Epithelial cell of esophagus (primary cell): ENCODE measurements at places on chromosomes 7 and 10.

- peak; percentile 81 for DNase-seq
Measured at GRCh38 chr7:35801392-35802101, 690 bp downstream of the SEPTIN7 start.

- DNase-seq: no peak
Measured at GRCh38 chr10:19283786-19284185, 235.2 kb downstream of the MALRD1 start.

DNA sequence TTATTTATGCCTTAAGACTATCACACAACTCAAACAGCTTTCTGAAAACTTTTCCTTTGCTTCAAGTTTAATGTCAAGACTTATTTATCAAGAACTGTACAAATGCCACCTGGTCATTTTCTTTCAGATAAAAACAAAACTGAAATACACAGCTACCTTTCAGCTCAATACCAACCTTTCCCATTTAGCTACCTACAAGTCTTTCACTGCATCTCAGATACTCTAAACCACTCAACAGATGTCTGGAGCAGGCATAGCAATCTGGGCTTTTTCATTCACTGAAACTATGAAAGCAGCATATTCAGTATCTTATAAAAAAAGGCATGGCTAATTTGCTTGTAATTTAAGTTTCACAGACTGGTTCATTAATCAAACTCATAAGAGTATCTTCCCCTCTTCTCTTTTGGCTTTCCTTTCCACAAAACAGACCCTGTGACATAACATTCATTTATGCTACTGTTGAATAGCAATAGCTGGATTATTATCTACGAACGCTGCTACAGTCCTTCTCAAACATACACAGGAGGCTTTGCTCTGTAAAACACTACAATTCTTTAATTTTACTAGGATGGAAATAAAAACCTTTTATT is 8.2 kb downstream of the TRA2A start:
- DNase-seq: no peak

DNA sequence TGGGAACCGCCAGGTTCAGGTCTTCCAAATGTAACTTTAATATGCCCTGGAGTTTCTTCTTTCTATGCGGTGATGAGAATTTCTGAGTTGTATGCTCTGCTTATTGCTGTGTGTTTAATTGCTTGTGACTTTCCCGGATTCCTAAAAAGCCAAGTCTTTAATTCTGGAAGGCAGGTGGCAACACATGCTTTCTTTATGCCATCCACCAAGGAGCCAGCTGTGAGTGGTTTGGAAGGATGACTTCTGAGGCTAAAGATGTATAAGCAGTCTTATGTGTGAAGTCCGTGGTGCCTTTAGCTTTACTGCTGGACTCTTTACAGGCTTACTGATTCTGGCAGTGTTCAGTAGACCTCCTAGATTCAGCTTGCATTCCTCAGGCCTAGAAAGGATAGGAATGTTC is 3.1 kb downstream of the SDK1 start:
- no peak for DNase-seq

- DNase-seq: peak; percentile 75
Measured at GRCh38 chr7:98881561-98882315, 3.4 kb downstream of the TRRAP start.

- no peak for DNase-seq
Measured at GRCh38 chr10:74063256-74063655, 65.3 kb downstream of the VCL start.

DNA sequence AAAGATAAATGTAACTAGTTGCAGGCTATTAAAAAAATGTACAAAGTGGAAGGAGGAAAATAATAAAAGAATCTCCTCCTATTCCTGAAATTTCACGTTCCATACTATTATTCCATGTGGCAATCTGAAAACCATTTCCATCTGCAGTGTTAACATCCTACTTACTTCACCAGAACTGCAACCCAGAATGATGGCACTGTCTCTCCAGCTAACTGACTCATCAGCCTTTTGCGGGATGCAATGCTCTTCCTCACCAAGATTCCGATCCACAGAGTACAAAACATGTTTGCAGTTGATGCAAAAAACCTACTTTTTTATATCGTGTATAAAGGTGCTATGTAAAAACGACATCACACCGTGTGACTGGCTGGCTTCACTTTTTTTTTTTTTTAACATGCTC is 50.8 kb downstream of the ESYT2 start:
- no peak for DNase-seq

GRCh38 chr10:132865171-132865631 is 77.2 kb downstream of the CFAP46 start:
- no peak for DNase-seq

- DNase-seq: no peak
Measured at GRCh38 chr7:123241809-123242208, 42.0 kb upstream of the SLC13A1 start.

DNA sequence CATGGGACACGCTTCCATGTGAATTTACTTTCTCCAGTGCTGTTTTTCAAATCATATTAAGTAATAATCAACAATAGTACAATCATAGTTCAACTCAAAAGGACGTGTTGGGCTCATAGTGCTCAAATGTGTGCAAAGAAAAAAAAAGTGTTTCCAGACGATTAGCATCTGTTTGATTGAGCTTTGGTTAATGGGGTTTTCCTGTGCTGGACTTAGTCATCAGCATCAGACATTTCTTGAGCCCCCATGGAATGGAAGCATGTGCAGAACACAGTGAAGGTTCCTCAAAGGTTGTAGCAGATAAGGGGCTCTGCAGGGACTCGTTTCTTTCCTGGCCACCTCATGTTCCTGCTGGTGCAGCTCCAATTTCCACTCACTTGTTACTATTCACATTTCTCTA is 233.9 kb downstream of the PAXIP1 start:
- no peak for DNase-seq

DNA sequence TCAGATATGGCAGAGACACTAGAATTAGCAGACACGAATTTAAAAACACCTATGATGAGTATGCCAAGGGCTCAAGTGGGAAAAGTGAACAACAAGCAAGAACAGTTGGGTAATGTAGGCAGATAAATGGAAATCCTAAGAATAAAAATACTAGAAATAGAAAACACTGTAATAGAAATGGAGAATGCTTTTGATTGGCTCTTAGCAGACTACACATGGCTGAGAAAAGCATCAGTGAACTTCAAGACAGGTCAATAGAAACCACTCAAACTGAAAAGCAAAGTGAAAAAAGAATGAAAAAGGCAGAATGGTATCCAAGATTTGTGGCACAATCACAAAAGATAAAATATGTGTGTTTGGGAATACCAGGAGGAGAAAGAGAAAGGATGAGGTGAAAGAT is 82.3 kb downstream of the WDR37 start:
- no peak for DNase-seq

GRCh38 chr7:33459340-33459751 is 330.0 kb downstream of the BBS9 start:
- peak; percentile 76 for DNase-seq

GRCh38 chr10:104067525-104067924 is 18.2 kb downstream of the COL17A1 start:
- no peak for DNase-seq

DNA sequence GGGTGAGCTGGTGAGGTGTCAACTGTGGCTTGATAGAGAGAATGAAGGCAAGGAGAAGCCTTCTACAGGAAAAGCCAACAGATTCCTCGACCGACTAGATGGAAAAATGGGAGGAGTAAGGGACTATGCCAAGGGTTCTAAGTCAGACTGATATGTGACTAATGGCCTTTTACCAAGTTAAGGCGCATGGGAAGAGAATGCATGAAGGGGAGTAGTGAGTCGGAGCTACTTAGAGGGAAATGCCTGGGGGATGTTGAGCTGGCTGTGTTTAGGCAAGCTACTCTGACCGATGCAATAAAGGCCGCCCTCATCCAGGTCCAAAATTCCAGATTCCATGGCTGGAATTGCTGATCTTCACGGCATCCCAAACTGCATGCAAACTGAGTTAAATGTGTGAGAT is 48.2 kb downstream of the APBB1IP start:
- peak; percentile 34 for DNase-seq

DNA sequence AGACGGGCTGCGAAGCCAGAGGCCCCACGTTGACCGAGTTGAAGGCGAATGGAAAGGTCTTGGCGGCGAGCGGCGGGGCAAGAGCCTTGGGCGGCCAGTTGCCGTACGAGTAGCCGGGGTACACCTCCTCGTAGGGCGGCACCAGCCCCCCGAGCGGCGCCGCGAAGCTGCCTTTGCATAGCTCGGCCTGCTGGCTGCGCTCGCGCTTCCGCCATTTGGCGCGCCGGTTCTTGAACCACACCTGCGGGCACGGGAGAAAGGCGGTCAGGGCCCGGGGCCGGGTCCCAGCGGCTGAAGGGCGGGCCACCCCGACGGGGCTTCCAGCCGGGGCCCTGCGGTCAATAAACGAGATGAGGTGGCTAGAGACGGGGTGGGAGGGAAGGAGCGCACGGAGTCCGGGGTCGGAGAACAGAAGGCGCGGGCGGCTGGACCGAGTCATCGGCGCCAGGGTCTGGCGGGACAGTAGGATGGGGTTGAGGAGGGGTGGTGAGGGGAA is 4.8 kb downstream of the ELOVL3 start:
- DNase-seq: peak; percentile 58

DNA sequence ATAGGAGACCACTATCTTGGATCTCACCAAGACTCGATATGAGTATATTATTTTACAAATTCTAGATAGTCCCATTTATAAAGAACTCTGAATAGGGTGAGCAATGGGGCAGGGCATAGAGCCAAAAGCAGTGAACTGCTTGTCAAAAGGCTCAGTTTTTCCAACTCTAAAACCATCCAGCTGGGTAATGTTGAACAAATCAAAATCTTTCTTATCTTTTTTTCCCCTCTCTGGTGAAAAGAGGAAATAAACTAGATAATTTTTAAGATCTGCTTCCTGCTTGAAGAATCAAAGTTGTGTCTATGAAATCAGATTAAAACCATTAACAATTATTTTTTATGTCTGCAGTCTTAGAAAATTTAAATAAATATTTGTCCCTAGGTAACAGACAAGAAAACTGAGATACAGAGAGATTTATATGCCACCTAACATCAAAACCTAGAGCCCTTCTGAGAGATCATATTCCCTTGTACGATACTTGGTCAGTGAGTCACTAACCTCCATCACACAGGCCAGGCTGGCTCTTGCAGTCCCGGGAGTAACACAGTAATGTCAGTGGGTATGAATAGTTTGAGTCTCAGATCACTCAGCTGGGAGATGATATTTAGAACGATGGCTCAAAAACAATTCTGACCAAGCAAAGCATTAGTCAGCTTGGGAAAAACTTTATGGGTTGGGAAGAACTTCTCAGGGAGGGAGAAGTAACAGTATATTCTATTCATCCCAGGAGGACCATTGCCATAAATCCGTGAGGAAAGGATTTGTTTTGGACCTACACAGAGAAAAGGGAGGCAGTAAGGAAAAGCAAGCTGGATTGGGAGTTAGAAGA is 178.8 kb downstream of the REEP3 start:
- DNase-seq: peak; percentile 98

GRCh38 chr7:5437987-5438386 is 14.4 kb upstream of the TNRC18 start:
- DNase-seq: no peak

GRCh38 chr7:33509206-33509605 is 379.8 kb downstream of the BBS9 start:
- no peak for DNase-seq

- DNase-seq: no peak
Measured at GRCh38 chr7:3951316-3952055, 650.4 kb downstream of the SDK1 start.

DNA sequence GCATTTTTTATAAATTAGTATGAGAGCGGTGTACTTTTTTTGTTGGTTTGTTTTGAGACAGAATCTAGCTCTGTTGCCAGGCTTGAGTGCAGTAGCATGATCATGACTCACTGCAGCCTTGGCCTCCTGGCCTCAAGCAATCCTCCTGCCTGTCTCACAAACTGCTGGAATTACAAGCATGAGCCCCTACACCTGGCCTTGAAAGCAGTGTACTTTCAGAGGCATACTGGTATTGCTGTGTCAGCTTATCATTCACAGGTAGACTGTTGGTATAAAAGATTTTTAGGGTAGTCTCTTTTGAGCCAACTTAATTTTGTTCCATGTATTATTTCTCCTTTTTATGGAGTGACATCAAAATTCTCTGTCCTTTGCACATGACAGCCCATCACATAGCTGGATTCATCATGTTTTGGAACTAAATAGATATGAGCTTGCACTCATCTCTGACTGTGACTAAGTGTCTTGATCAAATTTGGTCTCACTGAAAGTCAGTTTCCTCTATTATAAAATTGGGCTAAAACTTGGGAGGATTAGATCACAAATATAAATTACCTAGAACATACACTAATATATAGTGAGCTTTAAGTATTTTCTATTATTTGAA is 12.4 kb downstream of the GNAT3 start:
- DNase-seq: peak; percentile 96

DNA sequence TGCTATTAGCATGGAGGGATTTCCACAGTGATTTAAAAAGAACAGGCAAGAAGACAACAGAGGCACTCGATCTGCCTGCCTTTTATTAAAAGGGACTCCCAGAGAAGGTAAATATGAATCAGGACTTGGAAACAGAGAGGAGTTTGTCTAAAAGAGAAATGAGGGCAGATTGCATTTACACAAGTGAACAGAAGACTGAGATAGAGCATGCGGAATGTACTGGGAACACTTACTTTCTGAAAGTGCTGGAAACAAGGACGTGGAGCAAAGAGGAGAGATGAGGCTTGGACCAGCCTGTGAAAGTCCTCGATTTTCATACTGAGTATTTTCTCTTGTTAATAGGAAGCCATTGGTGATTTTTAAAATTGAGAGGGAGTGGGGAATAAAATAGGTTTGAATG is 35.7 kb downstream of the MEOX2 start:
- no peak for DNase-seq

DNA sequence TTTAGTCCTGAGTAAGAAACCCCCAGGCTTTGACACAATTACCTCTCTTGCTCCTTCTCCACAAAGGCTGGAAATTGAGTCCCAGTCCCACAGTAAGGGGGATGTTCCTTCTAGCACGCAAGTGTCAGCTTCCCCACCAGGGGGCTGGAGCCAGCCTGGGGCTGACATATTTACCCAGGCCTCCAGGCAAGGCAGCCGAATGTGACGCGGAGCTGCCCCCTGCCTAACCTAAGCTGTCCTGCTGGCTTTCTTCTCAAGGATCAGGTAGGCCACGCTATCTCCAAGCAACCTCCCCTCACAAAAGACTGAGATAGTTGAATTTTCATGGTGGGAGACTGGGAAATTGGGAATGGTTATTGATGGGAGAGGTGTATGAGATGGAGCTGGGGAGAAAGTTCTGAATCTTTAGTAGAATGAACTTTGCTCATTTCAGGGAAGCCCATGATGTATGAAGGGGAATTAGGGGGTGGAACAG is 19.2 kb upstream of the BMPER start:
- DNase-seq: no peak

DNA sequence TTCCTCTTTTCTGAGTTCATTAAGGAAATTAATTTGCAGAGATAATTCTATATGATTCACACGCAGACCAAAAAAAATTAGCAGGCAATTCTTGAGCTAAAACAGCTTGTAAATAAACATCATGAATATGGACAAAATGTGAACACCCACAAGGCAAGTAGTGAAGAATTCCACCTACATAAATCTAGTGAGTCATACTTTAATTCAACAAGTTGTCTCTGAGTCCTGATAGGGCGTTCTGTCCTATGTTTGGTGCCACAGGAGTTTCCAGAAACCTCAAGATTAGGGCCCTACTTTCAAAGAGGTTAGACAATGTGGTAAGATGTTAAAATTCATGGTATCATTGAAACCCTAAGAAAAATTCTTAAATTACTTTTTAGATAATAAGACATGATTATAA is 122.3 kb downstream of the SGMS1 start:
- peak; percentile 72 for DNase-seq

- no peak for DNase-seq
Measured at GRCh38 chr7:361680-362401, 71.9 kb downstream of the FOXL3 start.
